ENCODE measurements at places on chromosomes 13 and 19.

- DNase-seq = no peak
Observed at GRCh38 chr13:70098669-70099068, 9.0 kb upstream of the ATXN8OS start.

DNA sequence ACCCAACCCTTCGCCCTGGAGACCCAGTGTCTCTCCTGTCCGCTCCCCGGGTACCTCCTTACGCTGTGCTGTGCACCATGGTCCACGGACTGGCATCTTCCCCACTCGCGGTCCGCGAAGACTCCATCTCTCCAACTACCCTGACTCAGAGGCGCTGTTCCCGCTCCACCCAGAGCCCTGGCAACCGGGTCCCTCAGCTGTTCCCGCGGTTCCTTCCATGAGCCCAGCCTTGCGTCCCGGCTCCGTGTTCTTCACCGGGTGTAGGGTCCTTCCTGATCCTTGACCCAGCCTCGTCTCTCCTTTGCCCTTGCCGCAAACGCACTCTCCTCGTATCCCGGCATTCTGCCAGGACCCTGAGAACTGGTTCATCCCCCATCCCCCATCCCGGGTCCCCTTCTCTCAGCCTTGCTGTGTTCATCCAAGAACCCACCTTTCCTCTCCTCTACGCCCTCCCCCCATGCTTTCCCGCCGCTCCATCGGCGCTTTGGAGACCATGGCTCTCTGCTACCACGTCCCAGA is 664 bp downstream of the ICAM5 start:
- no peak for DNase-seq

DNA sequence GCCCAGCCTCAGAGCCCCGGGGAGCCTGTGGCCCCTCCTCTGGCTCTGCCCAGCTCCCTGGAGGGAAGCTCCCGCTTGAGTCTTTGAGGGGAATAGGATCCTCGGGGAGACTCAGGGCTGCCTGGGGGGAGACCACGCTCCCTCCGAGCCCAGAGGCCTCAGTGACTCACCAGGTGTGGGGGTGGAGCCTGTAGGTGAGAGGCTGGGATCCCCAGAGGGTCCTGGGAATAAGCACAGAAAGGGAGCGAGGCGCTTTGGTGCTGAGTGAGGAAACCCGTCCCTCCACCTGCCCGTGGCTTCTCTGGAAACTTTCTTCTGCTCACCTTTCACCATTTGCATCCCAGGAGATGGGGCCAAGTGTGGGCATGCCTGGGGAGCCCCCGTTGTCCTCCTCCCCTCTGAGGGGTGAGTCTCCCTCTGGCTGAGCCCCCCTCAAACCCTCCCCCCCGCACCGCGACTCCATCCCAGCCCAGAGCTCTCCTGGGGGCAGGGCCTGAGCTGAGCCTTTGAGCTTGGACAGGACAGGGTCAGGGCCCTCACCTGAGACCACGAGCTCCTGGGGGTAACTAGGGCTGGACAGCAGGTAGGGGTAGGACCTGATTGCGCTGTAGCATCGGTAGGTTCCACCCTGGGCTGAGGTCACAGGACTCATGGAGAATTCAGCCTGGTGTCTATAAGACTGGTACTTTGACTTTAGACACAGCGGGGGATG is 2.7 kb downstream of the LILRB5 start:
- DNase-seq = no peak

GRCh38 chr13:110379905-110380341 is 72.8 kb downstream of the COL4A2 start:
- no peak for DNase-seq

DNA sequence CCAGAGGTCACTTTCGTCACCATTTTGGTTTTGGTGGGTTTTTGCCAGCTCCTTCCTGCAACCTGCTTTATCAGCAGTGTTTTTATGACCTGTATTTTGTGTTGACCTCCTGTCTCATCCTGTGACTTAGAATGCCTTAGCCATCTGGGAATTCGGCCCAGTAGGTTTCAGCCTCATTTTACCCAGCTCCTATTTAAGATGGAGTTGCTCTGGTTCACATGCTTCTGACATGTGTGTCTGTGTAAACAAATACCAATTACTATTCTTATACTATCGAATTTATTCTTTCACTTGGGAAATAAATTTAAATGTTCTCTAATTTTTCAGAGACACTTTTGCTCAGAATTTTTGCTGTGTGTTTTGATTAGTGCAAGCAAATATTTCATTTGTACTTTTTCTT is 1370.3 kb upstream of the MIR17HG start:
- no peak for DNase-seq

GRCh38 chr13:100940658-100941057 is 266.1 kb upstream of the TMTC4 start:
- no peak for DNase-seq

Data from DMS153 (cell line).